GM19239 (cell line): ENCODE measurements at places on chromosomes 4 and X.

- DNase-seq: no peak
Observed at GRCh38 chrX:13491061-13491460, 78.3 kb upstream of the EGFL6 start.

DNA sequence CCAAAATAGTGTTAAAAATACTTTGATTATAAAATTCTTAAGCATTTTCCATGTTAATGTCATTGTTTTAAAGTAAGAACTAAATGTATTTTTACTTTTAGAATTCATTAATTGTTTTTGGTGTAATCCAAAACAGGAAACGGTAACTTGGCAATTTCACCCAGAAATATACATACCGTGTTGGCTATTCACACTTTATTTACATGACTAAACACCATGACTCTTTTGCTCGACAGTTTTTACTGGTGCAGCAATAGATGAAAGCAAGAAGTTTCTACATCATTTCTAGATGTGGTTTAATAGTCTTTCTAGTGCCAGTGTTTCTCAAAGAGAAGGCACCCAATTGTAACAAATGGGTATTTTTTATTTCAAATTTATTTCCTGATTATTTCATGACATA, 25.6 kb upstream of the MAGEA1 start:
- DNase-seq: no peak

DNA sequence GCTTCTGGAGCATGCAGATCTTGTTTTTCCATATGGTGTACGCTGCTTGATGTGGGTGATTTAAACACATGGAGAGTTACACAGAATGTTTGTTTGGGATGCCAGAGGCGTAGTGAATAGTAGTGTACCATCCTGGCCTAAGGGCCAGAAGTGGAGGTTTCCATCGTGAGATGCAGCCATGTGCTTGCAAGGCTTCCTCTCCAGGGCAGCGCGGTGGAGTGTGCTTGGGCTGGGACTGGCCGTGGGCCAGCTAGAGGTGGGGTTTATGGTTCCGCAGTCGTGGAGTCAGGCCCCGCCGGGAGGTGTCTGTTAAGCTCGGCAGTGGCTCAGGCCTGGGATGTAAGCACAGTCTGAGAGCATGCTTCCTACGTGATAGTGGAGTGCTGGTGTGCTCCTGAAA, 14.0 kb downstream of the STOX2 start:
- DNase-seq: no peak

- DNase-seq: no peak
Observed at GRCh38 chr4:164765833-164766232, 11.9 kb downstream of the SMIM31 start.

- DNase-seq: no peak
Observed at GRCh38 chr4:57291911-57292310, 181.7 kb upstream of the IGFBP7 start.

GRCh38 chrX:103793545-103793940, 16.9 kb downstream of the PLP1 start:
- no peak for DNase-seq

- DNase-seq: no peak
Observed at GRCh38 chr4:145387079-145387478, 94.6 kb upstream of the SMAD1 start.

GRCh38 chr4:145681518-145681917, 1.6 kb downstream of the C4orf51 start:
- no peak for DNase-seq

DNA sequence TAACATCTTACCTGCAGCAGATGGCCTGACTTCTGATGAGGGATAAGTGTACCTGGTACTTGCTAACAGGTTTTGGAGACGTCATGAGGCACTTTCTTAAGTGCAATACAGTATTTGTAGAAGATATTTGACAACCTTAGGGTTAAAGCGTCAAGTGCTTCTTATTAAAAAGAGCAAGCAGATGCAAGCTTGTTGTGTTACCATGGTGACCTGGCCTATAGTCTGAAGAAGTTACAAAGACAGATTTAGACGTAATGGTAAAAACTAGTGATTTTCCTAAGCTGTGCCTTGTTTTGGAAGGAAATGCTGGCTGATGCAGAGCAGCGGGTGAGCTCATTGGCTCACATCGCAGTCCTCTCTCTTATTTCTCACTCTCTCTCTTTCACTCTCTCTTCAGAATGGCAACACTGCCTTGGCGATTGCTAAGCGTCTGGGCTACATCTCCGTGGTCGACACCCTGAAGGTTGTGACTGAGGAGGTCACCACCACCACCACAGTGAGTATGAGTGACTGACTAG, 243.6 kb downstream of the ANK2 start:
- no peak for DNase-seq
